ENCODE measurements at places on chromosomes 1 and 21.

GRCh38 chr1:7752512-7753417 is 18.3 kb upstream of the VAMP3 start:
- DNase-seq, result peak; percentile 32

DNA sequence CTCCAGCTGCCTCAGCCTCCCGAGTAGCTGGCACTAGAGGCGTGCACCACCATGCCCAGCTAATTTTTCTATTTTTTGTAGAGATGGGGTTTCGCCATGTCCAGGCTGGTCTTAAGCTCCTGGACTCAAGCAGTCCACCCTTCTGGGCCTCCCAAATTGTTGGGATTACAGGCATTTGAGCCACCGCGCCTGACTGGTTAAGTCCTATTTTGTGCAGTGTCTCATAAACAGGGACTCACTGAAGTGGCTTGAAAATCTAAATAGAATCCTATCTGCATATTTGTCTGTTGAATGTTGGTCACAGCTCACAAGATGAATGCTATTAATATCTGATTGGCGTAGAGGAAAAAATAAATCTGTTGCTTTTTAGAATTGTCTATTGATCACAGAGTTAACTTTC is 5.9 kb upstream of the CHAF1B start:
- DNase-seq, result no peak

DNA sequence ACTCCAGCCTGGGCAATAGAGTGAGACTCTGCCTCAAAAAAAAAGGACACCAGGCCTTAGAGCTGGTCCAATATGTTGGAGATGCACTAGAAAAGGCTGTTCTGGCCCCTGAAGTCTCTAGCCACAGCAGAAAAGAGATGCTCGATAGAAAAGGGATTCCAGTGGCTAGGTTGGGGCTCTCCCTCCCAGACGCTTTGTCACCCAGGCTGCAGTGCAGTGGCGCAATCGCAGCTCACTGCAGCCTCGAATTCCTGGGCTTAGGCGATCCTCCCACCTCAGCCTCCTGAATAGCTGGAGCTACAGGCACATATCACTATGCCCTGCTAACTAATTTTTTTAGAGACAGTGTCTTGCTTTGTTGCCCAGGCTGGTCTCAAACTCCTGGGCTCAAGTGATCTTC is 18.2 kb downstream of the PDZK1 start:
- DNase-seq, result no peak

DNA sequence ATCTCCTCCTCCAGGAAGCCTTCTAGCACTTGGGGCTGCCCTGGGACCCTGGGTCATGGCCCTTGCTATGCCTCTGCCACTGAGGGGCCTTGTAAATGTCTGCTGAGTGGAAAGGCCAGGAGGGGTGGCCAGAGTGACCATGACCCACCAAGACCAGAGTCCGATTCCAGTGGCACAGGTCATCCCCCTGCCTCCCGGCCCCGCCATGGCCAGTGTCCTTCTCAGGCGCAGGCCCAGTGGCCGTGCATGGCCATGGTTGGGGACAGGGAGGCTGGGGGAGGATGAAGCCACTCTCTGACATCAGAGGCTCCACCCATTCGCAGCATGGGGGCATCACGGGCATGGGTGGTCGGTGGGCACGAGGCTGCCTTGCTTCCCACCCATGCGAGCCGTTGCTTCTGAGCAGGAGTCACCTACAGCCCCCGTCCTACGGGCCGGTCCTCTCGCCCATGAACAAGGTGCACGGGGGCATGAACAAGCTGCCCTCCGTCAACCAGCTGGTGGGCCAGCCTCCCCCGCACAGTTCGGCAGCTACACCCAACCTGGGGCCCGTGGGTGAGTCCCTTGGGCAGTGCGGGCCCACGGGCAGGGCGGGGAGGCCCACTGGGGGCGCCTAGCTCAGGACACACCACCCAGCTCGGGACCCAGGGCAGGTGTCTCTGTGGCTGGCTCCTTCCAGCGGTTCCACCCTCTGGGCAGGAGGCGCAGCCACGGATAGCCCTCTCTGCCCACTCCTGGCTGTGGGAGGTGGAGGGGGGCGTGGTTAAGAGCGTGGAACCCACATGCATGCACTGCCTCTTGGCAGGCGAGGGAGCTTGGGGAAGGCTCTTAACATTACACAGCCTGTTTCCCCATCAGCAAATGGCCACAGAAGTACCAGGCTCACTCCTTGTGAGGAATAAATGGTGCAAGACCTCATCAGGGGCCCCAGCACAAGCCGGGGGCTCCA is 22.4 kb upstream of the CCDC27 start:
- no peak for DNase-seq

GRCh38 chr1:171699531-171699930 is 42.3 kb downstream of the VAMP4 start:
- no peak for DNase-seq

- no peak for DNase-seq
These were observed 102.3 kb upstream of the LPGAT1 start for GRCh38 chr1:211932933-211933254.

- peak; percentile 39 for DNase-seq
These were observed 51.8 kb upstream of the FAM89A start for GRCh38 chr1:231091831-231092301.

GRCh38 chr1:147486876-147487656 is 54.2 kb upstream of the BCL9 start:
- DNase-seq, result no peak

- DNase-seq, result no peak
These were observed 32.4 kb upstream of the ENO1 start for GRCh38 chr1:8910914-8911313.

DNA sequence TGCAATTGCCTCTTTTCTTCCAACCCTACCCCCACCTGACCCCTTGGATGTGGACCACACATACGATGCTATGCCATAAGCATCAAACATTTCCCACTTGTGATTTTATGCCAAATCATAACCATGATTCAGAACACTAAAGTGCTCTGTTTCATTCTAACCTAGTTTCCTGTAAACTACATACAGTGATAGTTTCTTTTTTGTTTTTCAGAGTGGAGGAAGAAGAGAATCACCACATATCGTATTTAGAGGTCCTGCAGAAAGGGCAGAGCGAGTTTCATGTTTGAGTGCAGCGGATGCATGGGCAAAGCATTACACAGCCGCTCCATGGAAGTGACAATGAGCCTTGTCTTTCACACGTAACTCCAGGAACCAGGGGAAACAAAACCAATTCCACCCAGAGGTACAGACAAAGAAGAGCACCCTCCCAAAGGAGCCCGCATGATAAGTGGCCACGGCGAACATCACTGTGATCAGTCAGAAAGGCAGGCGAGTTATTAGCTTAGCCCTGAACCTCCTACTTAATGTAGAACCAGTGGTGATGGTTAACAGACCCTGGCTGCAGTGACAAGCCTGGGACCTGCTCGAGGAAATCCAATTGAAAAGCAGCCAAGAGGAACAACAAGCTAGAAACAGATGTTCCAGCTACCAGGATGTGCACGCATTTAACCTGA is 64.0 kb upstream of the ZNF281 start:
- no peak for DNase-seq

DNA sequence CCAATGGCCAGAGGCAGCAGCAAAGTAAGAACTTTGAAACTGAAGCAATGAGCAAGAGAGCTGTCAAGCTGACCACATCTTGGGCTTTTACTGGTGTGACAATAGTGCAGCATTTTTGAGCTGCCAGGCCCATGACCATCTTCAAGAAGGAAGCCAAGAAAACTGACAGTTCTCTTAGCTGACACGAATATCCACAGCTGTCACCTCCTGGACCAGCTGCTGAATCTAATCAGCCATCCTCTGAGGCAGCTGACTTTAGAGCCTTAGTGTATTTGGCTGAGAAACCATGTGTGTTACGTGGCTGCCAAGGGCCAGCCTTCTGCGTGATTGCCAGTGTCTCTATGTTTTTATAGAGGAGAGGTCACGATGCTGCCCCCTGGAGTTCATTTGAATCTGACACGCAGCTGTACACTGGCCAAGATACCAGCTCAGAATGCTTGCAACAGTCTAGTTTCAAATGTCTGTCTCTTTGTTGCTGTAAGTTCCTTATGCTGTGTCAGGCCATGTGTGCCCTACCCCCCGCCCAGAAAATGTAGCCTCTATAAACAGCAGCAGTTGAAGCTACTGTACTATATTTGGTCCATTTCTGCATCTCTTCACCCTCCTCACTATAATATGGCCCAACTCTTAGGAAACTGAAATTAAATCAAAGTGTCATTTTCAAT is 39.7 kb downstream of the PALMD start:
- DNase-seq, result peak; percentile 32

All from NCI-H1048 (cell line).